NCI-H2107 (cell line): ENCODE measurements at places on chromosomes 4 and X.

DNA sequence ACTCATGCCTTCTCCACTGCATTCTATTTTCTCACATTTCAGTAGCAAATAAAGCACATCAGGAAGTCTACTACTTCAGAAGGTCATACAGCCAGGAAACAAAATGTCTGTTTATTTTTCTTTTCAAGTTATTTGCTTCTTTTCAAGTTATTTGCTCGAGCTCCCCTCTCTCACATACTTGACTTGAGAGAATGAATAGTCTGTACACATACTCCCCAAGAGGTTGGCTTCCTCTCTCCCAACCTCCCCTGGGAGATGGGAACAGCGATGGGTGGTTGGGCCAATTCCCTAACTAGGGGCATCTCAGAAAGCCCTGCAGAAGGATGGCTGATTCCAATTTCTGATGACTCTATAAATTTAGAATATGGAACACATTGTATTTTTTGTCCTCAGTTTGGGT, 64.7 kb upstream of the PTPN13 start:
- no peak for DNase-seq

DNA sequence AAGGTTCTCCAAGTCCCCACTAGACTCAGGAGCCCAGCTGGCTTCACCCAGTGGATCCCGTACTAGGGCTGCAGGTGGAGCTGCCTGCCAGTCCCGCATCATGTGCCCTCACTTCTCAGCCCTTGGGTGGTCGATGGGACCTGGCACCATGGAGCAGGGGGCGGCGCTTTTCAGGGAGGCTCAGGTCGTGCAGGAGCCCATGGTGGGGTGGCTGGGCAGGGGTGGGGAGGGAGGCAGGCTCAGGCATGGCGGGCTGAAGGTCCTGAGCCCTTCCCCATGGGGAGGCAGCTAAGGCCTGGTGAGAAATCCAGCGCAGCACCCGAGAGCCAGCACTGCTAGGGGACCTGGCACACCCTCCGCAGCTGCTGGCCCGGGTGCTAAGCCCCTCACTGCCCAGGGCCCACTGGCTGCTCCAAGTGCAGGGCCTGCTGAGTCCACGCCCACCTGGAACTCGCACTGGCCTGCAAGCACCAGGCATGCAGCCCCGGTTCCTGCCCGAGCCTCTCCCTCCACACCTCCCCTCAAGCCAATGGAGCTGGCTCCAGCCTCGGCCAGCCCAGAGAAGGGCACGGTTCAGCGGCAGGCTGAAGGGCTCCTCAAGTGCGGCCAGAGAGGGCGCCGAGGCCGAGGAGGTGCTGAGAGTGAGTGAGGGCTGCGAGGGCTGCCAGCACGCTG, 72.7 kb upstream of the SLIT2 start:
- no peak for DNase-seq

- DNase-seq, result no peak
These were observed 94.5 kb upstream of the IL15 start for GRCh38 chr4:141541851-141542250.

- DNase-seq, result no peak
These were observed 8.9 kb downstream of the FAT4 start for GRCh38 chr4:125323654-125324053.

GRCh38 chrX:78838709-78839108, 91.2 kb downstream of the LPAR4 start:
- no peak for DNase-seq

- DNase-seq, result no peak
These were observed 425.6 kb downstream of the INPP4B start for GRCh38 chr4:142420311-142421095.

- no peak for DNase-seq
These were observed 1.7 kb upstream of the VCX start for GRCh38 chrX:7841084-7841805.

DNA sequence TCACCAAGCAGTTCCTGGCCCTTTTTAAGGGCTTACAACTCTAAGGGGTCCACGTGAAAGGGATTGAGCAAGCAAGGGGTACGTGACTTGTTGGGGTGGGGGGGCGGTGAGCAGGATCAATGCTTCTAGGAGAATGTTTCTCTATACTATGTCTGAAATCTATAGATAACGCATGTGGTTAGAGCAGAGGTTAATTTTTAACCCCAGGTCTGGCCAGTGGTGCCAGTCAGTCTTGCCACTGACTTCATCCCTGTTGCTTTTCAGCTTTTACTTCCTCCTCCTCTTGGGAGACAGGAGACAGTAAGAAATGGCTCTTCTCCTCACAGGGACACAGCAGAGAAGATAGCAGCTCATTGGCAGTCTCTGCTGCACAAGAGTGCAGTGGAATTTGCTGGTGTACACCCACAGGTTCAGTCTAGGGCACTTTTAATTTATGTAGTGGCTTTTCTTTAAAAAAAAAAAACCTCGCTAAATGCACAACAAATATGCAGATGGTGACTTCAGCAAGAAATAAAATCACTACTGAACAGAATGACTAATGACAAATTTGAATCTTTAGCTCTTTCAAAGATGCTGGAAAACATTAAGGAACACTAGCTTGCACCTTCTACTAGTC, 190.5 kb downstream of the CCNG2 start:
- DNase-seq, result no peak

DNA sequence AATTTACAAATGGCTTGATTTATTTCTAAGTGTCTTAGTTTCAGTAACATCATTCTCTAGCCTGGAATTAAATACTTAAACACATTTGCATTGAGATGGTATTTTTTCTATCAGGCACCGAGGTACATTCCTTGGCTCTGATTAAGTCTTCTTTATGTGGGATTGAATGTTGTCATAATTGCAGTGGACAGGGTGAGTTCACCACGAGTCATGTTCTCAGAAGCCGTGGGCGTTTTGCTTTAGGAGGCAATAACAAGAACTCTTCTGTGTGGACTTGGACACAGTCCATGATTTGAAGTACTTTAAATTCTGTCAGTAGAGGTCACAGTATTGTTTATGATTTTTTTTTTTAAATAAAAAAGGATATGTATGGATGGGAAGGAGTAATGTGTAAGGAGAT, 57.1 kb upstream of the EFHC2 start:
- DNase-seq, result no peak

- no peak for DNase-seq
These were observed 461.2 kb downstream of the KCTD8 start for GRCh38 chr4:43987331-43987944.

- DNase-seq, result no peak
These were observed 14.8 kb downstream of the ARHGEF6 start for GRCh38 chrX:136765821-136766356.

DNA sequence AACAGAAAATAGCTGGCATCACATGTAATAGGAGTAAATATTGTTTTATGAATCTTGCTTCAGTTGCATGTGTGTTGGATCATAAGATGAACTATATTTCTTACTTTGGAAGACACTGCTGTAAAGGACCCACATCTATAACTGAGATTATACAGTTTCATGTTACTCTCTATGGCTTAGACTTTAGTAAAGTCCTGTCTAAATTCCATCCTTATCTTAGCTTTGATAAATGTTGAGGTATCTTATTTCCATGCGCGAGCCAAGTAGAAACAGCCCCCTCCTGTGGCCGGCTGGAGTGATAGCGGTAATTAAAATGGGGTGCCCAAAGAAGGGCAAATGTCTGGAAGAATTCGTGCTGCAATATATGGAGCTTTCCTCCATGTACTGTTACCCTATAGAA, 43.0 kb downstream of the CCDC158 start:
- DNase-seq, result no peak

DNA sequence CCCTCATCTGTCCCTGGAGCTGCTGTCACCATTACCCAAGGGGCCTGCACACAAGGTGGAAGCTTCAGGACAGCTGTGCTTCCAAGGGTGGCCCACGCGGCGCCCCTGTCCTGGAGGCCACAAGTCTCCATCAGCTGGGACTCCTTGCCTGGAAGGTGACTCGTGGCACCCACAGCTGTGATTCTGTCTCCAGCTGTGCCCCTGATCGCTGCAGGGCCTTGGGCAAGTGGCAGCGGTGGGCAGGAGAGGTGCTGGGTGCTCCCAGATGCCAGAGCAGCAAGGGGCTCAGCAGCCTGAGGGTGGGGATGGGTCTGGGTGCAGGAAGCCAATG, 9.0 kb upstream of the DUSP9 start:
- no peak for DNase-seq

GRCh38 chrX:46262304-46262703, 282.9 kb downstream of the ZNF674 start:
- DNase-seq, result no peak

DNA sequence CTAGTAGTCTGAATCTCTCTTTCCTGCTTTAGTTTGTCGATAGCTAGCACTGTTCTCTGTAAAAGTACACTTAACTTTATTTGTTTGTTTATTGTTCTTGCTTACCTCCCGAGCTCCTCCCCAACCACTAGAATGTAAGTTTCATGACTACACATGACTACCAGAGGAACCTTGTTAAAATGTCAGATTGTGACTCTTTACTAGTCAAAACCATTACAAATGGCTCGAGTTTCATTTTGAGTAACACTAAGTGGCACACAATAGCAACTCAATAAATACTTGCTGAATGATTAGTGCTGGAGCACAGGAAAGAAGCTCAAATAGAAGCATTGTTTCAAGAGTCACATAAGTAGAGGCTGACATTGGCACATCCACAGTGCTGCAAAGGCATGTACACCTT, 116.1 kb downstream of the MAPK10 start:
- no peak for DNase-seq

GRCh38 chr4:88439161-88439760, 17.7 kb upstream of the HERC5 start:
- no peak for DNase-seq

- DNase-seq, result no peak
These were observed 7.2 kb upstream of the IL13RA1 start for GRCh38 chrX:118720058-118720707.

DNA sequence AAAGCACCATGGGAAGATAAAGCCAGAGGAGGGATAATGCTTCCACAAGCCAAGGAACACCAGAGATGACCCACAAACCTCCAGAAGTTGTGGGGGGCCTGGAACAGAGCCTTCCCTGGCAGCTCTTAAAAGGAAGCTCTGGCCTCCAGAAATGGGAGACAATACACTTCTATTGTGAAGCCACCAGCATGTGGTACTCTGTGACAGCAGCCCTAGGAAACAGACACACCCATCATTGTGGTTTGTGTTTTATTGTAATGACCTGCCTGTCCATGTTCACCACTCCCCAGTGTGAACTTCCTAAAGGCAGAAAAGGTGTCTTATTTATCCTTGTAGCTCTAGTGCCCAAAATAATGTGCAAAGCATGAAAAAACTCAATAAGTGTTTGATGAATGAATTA, 264.1 kb upstream of the GATB start:
- DNase-seq, result no peak

DNA sequence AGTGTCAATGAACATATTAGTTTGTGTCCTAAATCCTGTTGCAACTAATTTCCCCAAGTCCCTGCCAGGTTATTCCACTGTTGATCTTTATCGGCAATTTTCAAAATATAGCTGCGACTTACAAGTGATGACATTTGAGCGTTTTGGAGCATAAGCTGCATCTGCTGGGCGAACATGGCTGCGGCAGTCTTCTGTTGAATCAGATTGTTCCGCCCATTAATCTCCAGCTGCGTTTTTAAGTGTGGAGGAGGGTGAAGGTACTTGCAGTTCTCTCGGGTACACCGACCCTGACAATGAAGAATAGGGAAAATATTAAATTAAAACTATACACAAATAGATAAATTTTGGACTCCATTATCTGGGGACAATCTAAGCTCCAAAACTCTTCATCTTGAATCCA, 82.7 kb downstream of the MBNL3 start:
- no peak for DNase-seq

- no peak for DNase-seq
These were observed 885.7 kb upstream of the ADGRL3 start for GRCh38 chr4:60314416-60314815.

DNA sequence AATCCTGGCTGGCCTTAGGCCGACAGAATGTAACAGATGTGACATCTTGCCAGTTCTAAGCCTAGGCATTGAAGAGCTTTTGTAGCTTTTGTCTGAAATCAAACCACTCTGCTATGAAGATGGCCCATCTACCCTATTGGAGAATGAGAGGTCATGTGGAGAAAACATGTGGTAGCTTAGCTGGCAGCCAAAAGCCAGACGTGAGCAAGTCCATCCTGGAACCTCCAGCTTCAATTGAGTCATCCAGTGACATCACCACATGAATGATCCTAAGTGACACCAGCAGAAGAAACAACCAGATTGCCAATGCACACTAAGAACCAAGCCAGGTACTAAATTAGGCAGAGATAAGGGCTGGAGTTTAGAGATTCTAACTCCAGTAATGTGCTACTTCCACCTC, 154.8 kb upstream of the ZFP42 start:
- DNase-seq, result no peak

DNA sequence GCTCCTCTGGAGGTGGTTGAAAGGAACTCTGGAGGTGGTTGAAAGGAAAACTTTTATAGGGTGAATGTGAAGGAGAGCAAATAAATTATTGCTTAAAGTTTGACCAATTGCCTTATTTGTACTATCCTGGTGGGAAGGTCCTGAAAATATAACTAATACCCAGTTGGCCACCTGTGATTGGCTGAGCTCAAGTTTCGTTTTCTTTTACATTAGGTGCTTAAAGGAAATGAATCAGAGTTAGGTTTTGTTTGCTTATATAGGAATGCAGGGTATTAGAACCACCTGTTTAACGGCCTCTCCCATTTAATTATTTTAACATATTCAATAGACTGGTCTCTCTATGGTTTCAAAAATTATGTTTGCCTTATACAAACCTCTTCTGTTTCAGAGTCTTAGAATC, 497.6 kb downstream of the PRR32 start:
- DNase-seq, result no peak

DNA sequence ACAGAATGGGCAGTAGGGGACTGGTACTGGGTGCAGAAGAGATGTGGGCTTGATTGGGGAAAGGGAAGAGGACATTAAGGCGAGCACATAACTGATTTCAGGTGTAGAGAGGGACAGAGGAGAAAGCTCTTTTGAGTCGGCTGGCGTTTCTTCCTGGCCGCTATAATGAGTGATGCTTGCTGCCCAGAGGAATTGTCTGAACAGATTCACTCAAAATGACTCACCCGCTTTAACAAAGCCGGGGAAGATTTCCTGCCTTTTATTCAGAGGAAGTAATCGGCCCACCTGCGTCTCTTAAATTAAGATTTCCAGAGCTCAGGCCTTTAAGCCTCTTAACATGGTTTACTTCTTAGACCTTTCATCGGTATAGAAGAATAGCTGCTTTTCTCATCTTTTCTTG, 102.1 kb upstream of the AP1S2 start:
- no peak for DNase-seq

GRCh38 chr4:61514991-61515390, 314.9 kb downstream of the ADGRL3 start:
- no peak for DNase-seq

DNA sequence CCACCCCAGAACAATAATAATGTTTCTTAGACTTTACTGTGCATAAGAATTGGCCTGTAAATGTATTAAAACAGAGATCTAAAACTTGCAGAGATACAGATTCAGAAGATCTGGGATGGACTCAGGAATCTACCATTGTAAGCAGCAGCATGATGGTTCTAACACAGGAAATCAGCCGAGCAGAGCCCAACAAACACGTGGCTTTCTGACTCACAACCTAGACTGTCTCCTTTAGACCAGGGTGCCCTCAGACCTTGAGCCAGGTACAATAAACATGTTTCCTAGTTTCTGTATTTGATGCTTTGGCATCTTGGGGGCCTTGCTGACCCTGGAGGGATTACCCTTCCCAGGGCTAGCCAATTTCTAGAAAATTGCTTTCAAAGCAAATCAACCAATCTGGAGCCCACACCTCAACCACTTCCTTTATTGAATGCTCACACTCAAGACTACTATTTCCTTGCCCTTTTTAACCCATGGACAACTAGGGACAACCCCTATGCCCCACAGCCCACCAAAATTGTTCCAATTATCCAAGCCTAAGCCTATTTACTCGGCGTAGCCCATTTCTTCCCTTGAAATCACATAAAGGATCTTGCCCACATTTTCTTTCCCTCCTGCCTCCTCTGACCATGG, 80.5 kb downstream of the TBC1D9 start:
- no peak for DNase-seq

- DNase-seq, result no peak
These were observed 50.0 kb upstream of the AFAP1 start for GRCh38 chr4:7989654-7990053.
